Right atrium auricular region (tissue), 2 donors: ENCODE measurements at places on chromosomes 7 and 10. TPM values are rescaled to one million over a fixed set of nuclear protein-coding genes. Genes with fewer than 3 reads are reported as not detected.
A peak's percentile ranks its signal among the peaks of the same experiment; 100 is the strongest.

Gene AZGP1
- 11.3 TPM for total RNA-seq

Gene NUTM2A
- total RNA-seq: 2.3 TPM

Gene HTR7
- total RNA-seq: 0.33 TPM

Gene DPP6
- 0.85 TPM for total RNA-seq

Gene CALCR
- 0.15 TPM for total RNA-seq

Gene GNAT3
- not detected for total RNA-seq

Gene GALNT17
- 0.82 TPM for total RNA-seq

Gene PTPN20
- total RNA-seq: 16.2 TPM

Gene CFTR
- 0.67 TPM for total RNA-seq

Gene ADAM12
- 0.71 TPM for total RNA-seq

Gene DDX56
- 24.4 TPM for total RNA-seq

Gene CYP3A7
- 2.0 TPM for total RNA-seq

Gene FAM20C
- total RNA-seq: 19.9 TPM

GRCh38 chr7:19899529-19899928 is 126.1 kb upstream of the TMEM196 start:
- H3K4me3 ChIP-seq: no peak overlapping the region

GRCh38 chr10:30742471-30742870 is 112.9 kb upstream of the LYZL2 start:
- H3K4me3 ChIP-seq: no peak overlapping the region
- no peaks in the 10 kb centered on the region for H3K36me3 ChIP-seq
- H3K27ac ChIP-seq: no peak overlapping the region
- no peak for DNase-seq

GRCh38 chr10:132607491-132607890 is 69.9 kb downstream of the INPP5A start:
- H3K36me3 ChIP-seq: no peaks in the 10 kb centered on the region
- no peaks in the 10 kb centered on the region for H3K27me3 ChIP-seq
- DNase-seq: no peak
- no peak overlapping the region for H3K27ac ChIP-seq
- H3K4me1 ChIP-seq: peaks cover 35% of the 10 kb centered on the region

DNA sequence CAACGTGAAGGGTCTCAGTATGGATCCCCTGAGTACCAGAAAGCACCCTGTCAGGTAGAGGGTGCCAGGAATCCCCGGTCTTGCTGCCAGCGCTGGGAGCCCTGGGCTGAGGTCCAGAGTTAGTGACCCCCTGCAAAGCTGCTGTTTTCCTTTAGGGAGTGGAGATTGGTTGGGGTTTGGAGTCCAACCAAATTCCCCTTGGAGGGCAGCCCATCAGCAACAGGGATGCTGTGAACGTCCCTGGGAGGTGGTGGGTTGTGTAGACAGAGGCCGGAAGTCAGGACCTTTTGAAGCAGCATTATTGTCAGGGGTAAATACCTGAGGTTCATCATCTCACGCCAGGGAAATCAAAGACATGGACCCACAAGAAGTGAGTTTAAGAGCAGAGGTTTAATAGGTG is 104.2 kb downstream of the COL26A1 start:
- no peak overlapping the region for H3K4me3 ChIP-seq
- no peak for DNase-seq
- H3K27ac ChIP-seq: no peak overlapping the region
- H3K27me3 ChIP-seq: no peaks in the 10 kb centered on the region

DNA sequence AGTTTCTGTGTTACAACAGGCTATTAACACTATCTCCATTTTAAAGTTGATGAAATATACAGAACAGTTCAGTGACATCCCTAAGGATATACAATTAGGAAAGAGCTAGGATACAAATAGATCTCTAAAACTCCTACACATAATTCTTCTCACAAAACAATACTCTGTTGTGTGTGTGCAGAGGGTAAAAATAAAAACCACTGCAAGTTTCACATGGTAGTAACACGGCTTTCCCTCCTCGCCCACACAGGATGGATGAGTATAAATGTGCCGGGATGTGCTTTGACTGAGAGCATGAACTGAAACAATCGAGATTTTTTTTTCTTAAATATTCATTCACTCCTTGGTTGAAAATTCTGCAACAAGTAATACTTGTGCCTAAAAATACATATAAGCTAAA is 131.5 kb upstream of the C1QL3 start:
- no peak overlapping the region for H3K4me3 ChIP-seq
- H3K36me3 ChIP-seq: no peaks in the 10 kb centered on the region
- no peak for DNase-seq
- H3K27ac ChIP-seq: no peak overlapping the region

GRCh38 chr7:110051372-110051771 is 1039.6 kb upstream of the LRRN3 start:
- H3K27ac ChIP-seq: no peak overlapping the region
- H3K36me3 ChIP-seq: no peaks in the 10 kb centered on the region
- no peaks in the 10 kb centered on the region for H3K27me3 ChIP-seq
- no peaks in the 10 kb centered on the region for H3K4me1 ChIP-seq

- no peak for DNase-seq
- H3K4me1 ChIP-seq: no peaks in the 10 kb centered on the region
- H3K4me3 ChIP-seq: no peak overlapping the region
- no peaks in the 10 kb centered on the region for H3K27me3 ChIP-seq
These were observed 1162.5 kb upstream of the C7orf33 start for GRCh38 chr7:147428075-147428474.

DNA sequence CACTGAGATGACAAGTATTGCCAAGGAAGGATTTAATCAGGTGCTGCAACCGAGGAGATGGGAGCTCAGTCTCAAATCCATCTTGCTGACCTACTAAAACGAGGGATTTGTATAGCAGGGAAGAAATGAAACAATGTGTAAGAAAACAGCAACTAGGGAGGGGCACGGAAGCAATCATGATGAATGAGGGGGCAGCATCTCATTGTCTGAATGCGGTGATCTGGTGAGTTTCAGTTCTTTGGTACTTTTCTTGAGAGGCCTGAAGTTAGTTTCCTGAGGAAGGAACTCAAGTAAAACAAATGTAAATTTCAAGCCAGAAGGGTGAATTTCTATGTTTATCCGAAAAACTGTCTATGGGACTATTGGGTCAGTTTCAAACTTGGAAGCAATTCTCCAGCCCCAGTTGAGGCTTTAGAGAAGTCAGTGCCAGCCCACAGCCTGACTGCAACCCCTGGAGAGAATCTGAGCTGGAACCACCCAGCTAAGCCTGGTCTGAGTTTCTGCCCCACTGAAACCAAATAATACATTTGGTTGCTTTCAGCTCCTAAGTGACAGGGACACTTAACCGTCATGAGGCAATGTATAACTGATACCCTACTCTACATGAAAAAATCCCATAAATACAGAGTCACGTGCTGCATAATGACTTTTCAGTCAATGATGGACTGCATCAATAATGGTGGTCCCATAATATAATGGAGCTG is 45.8 kb upstream of the TNS3 start:
- no peaks in the 10 kb centered on the region for H3K27me3 ChIP-seq
- DNase-seq: no peak
- no peaks in the 10 kb centered on the region for H3K36me3 ChIP-seq

- no peaks in the 10 kb centered on the region for H3K4me1 ChIP-seq
- H3K27me3 ChIP-seq: no peaks in the 10 kb centered on the region
- H3K36me3 ChIP-seq: no peaks in the 10 kb centered on the region
- no peak overlapping the region for H3K4me3 ChIP-seq
- no peak for DNase-seq
- no peak overlapping the region for H3K27ac ChIP-seq
These were observed 197.3 kb downstream of the PHF14 start for GRCh38 chr7:11170863-11171568.

DNA sequence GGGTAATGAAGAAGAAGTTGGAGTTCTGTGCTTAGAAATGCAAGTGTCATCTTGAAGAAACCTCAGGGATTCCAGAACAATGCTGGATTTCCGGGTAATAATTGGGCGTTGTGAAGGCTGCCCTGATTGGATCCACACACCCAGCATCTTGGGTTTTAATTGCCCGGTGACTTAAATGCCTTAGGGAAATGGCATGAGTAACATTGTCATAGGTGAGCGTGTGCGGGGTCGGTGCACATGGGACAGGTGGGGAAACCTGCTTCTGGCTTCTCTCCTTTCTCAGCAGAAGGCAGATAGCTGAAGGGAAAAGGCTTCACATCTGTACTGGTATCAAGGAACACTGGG is 15.2 kb upstream of the CAMK1D start:
- peak overlapping the region; percentile 74 for H3K27ac ChIP-seq
- no peaks in the 10 kb centered on the region for H3K36me3 ChIP-seq
- peaks cover 17% of the 10 kb centered on the region for H3K4me1 ChIP-seq
- DNase-seq: no peak
- H3K4me3 ChIP-seq: peak overlapping the region; percentile 6

GRCh38 chr7:125195156-125195555 is 265.5 kb upstream of the POT1 start:
- no peak overlapping the region for H3K4me3 ChIP-seq
- no peaks in the 10 kb centered on the region for H3K27me3 ChIP-seq
- H3K27ac ChIP-seq: no peak overlapping the region
- DNase-seq: no peak
- no peaks in the 10 kb centered on the region for H3K36me3 ChIP-seq

GRCh38 chr7:27533652-27534081 is 129.0 kb downstream of the HIBADH start:
- H3K36me3 ChIP-seq: peaks cover 20% of the 10 kb centered on the region
- H3K27me3 ChIP-seq: no peaks in the 10 kb centered on the region
- H3K27ac ChIP-seq: no peak overlapping the region
- DNase-seq: no peak
- H3K4me1 ChIP-seq: no peaks in the 10 kb centered on the region
- H3K4me3 ChIP-seq: no peak overlapping the region

DNA sequence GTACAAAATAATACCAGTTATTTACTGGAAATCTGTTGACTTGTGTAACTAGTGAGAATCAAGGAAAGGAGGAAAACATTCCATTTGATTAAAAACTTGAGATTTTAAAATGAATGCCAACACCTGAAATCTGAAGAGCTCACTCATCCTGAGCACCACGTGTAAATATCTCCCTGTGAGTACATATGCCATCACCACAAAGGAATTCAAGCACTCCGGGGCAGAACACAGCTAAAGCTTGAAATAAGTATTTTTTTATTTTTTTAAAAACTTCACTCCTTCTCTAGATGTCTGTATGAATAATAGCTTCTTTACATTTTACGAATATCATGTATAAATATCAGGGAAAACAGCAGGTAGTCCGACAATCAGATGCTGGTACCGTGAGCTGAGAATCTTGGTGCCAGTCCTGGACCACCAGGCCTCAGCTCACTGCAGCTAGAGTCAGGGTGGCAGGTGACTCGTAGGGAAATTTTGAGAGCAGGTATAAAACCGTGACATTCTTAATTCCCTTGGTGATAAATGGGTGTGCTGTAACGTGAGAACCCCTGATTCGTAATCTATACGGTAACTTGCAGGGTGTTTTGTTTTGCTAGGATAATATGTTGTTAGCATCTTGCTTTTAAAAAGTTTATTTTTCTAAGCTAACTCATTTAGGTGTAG is 12.7 kb downstream of the LMTK2 start:
- H3K36me3 ChIP-seq: no peaks in the 10 kb centered on the region
- no peaks in the 10 kb centered on the region for H3K27me3 ChIP-seq
- H3K4me1 ChIP-seq: peaks cover 55% of the 10 kb centered on the region
- no peak for DNase-seq
- H3K4me3 ChIP-seq: no peak overlapping the region
- peak overlapping the region; percentile 69 for H3K27ac ChIP-seq

GRCh38 chr10:98235846-98236245 is 32.1 kb downstream of the LOXL4 start:
- H3K27ac ChIP-seq: no peak overlapping the region
- no peak overlapping the region for H3K4me3 ChIP-seq
- H3K27me3 ChIP-seq: no peaks in the 10 kb centered on the region
- no peaks in the 10 kb centered on the region for H3K4me1 ChIP-seq

DNA sequence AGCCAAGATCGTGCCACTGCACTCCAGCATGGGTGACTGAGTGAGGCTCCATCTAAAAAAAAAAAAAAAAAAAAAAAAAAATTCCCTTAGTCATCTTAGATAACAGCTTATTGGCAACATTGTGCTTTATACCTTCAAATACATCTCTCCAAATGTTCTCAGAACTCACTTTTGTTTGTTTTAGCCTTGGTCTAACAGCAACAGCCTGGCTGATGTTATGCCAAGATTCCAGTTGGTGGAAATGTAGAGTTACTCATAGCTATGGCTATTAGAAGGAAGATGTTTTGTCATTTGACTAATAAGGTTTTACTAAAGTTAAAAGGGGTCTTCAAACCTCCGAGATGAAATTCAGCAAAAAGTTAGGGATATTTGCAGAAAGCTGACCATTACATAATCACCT is 481.4 kb downstream of the NEBL start:
- no peaks in the 10 kb centered on the region for H3K4me1 ChIP-seq
- H3K4me3 ChIP-seq: no peak overlapping the region
- H3K36me3 ChIP-seq: no peaks in the 10 kb centered on the region
- no peak for DNase-seq
- no peaks in the 10 kb centered on the region for H3K27me3 ChIP-seq

DNA sequence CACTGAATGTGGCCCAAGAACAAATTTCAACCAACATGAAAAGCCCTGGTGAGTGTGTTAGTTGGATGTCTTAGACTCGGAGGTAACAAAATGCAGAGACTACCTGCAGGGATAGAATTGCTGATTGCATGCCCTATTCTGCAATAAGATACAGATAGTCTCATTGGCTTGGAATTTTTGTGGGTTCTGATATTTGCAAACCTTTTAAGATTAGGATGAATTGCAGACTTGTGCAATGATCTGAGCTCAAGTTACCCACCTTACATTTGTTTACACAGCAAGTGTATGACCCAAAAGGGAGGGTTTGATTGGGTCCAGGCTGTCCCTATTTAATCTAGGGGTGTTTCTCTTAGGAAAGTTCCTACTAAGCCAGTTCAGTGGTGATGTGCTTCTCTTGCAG is 45.4 kb downstream of the GPR37 start:
- no peaks in the 10 kb centered on the region for H3K4me1 ChIP-seq
- H3K27ac ChIP-seq: no peak overlapping the region
- no peak for DNase-seq
- H3K36me3 ChIP-seq: no peaks in the 10 kb centered on the region
- no peaks in the 10 kb centered on the region for H3K27me3 ChIP-seq
- no peak overlapping the region for H3K4me3 ChIP-seq

- H3K4me1 ChIP-seq: peaks cover 73% of the 10 kb centered on the region
- H3K4me3 ChIP-seq: no peak overlapping the region
- H3K27me3 ChIP-seq: no peaks in the 10 kb centered on the region
- no peak overlapping the region for H3K27ac ChIP-seq
- no peak for DNase-seq
These were observed 275.3 kb upstream of the MKLN1 start for GRCh38 chr7:131052285-131052904.

GRCh38 chr7:46279290-46279689 is 358.2 kb upstream of the IGFBP3 start:
- no peaks in the 10 kb centered on the region for H3K27me3 ChIP-seq
- no peaks in the 10 kb centered on the region for H3K4me1 ChIP-seq
- no peak overlapping the region for H3K27ac ChIP-seq
- H3K4me3 ChIP-seq: no peak overlapping the region
- DNase-seq: no peak

- no peak overlapping the region for H3K4me3 ChIP-seq
- no peak for DNase-seq
- no peaks in the 10 kb centered on the region for H3K27me3 ChIP-seq
- H3K27ac ChIP-seq: no peak overlapping the region
- no peaks in the 10 kb centered on the region for H3K36me3 ChIP-seq
- no peaks in the 10 kb centered on the region for H3K4me1 ChIP-seq
These were observed 119.6 kb downstream of the EMX2 start for GRCh38 chr10:117662126-117662525.
